ENCODE measurements at places on chromosomes 7 and 10.

DNA sequence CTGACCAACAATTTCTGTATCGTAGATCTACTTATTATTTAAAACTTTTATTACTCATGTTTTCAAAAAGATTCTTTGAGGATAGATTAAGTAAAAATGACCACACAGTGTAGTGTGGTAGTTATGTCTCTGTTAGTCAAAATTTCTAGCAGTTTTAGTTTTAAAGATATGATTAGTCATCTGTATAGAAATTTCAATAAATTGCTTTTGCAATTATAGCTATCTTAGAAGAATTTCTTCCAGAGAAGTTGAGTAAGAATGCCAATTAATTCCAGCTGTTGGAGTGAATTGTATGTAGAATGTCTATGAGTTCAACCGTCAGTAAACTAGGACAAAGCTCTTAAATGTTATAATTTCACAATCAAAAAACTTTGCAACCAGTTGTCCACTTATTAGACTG lies 229.7 kb downstream of the CDK14 start:
- DNase-seq = no peak

GRCh38 chr10:80453842-80454512 lies at the start of gene TSPAN14:
TSS of gene TSPAN14 (plus strand) at chr10:80454310. CDS start at chr10:80489234, 34,924 bp downstream.
- DNase-seq = no peak

DNA sequence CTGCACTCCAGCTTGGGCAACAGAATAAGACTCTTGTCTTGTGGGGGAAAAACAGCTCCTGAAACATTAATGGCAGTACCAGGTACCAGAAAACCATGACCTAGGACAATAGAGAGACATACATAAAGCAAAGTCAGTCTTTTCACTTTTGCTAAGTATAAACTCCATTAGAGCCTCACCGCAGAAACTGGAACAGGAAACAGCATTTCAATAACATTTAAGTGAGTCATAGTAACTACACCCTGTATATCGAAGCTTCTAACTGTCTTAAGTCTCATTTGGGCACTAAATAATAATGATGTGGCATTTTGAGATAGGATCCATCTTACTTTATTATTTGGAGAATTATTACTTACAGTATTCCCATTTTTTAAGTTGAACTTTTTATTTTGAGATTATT lies 517.8 kb upstream of the CELF2 start:
- no peak for DNase-seq

GRCh38 chr7:150784954-150785353 lies 15.2 kb downstream of the TMEM176B start:
- no peak for DNase-seq

DNA sequence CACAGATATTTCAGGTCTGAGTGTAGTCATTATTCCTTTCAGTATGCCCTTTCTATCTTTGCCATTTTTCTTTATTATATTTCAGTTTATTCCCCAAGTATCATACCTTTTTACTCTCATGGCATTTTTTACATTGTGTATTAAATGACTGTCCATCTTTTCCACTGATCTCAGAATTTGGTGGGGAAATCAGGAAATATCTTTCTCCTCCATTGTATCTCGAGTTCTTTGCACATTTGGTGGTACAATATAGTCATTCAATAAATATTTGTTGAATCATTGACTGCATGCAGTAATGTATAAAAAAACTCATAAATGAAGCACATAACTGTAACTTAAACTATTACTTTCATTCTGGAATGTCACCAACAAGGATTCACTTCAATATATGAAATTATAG lies 354.7 kb downstream of the HGF start:
- DNase-seq = no peak

DNA sequence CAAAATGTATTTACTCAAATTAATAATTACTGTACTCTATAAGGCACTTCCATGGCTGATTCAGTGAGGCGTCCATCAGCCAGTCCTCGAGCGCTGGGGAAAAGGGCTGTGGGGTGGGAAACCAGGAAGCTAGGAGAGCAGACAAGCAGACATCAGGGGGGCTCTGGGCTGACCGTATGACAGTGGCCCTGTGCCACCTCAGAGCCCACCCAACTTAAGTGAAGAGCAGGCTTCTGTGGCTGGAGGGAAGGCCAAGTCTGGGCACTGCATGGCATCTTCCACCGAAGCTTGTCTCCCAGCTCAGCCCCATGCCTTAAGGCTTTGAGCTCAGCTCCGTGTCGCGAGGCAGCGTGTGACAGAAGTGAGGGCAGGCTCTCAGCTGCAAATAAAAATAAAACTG lies 464.5 kb upstream of the ZMIZ1 start:
- DNase-seq = no peak

DNA sequence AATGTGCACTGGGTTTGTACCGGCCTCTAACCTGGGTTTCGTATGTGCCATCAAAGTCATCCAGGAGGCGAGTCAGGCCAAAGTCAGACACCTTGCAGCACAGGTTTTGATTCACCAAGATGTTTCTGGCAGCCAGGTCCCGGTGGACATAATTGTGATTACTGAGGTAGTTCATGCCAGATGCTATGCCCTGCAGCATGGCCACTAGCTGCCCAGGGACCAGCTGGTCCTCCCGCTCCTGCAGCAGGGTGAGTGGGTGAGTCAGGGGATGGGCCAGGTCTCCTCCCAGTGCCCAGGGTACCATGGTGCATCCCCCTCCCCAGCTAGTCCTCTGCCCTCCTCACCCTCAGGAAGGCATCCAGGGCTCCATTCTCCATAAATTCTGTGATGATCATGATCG lies 13.6 kb downstream of the ZYX start:
- DNase-seq = no peak

DNA sequence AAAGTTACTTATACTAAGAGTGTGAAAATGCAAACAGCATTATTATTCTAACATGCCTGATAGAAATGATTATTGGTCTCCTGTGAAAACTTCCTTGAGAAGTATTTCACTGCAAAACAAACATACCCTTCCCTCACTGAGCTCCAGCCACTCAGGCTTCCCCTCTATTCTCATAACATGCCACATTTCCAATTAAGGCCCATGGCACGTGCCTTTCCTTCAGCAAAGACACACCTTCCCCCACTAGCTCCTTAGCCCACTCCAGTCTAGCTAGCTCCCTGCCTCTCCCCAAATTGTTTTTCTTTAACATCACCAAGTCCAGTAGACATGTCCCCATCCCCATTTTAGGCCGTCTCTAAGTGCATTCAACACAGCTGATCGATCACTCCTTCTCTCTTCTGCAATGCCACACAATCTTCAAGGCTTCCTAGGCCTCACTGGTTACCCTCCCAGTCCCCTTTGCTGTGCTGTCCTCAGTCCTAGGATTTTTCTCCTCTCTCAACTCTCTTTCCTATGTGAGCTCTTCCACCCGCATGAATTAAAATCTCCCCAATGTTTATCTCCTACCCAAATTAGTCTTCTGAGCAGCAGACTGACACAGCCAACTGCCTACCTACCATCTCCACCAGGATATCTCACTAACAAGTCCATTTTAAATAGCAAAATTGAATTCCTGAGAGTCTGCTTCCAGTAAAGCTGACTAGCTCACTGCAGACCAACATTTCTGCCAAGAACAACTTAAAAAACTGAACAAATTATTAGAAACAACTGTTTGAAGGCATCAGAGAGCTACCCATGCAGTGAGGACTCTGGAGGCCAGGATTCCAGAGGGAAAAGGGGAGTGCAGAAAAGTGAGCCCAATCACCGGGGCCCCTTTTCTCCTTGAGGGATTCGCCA lies 11.9 kb downstream of the CYTH3 start:
- DNase-seq = no peak

DNA sequence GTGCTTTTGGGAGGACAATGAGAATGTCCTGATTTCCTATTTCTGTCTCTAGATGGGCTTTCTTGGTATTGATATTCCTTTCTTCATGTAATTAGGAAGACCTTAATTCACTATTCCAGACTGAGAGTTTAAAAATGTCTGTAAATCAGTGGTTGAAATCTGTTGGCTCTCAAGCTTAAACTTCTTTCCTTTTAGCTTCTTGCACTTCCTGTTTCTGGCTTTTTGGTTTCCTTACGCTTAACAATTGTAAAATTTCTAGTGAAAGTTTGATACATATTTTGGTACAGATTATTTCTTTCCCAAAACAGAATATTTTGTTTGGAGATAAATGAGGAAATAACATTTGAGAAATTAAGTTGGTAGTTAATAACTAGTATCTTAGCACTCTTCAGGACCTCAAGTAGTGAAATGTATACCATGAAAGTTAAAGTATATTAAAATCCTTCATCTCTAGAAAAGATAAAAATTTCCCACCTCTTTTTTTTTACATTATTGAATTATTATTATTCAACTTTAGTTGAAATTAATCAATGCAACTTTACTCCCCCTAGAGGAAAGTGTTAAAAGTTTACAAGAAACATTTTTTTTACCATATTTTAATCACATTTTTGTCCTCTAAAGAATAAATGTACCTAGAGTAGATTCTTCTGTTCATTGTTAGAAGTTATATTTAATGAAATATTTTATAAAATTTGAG lies 137.2 kb downstream of the PHTF2 start:
- no peak for DNase-seq

DNA sequence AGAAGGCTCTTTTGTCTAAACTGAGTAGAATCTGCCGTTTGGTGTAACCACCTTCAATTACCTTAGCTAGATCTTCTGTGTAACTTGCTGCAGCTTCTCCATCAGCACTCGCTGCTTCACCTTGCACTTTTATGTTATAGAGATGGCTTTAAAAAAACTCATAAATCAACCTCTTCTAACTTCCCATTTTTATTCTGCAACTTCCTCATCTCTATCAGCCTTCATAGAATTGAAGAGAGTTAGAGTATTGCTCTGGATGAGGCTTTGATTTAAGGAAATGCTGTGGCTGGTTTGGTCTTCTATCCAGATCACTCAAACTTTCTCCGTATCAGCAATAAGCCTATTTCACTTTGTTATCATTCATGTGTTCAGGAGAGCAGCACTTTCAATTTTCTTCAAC lies 1131.9 kb upstream of the CELF2 start:
- no peak for DNase-seq

GRCh38 chr7:128742206-128742605 lies 3.0 kb downstream of the CALU start:
- no peak for DNase-seq

DNA sequence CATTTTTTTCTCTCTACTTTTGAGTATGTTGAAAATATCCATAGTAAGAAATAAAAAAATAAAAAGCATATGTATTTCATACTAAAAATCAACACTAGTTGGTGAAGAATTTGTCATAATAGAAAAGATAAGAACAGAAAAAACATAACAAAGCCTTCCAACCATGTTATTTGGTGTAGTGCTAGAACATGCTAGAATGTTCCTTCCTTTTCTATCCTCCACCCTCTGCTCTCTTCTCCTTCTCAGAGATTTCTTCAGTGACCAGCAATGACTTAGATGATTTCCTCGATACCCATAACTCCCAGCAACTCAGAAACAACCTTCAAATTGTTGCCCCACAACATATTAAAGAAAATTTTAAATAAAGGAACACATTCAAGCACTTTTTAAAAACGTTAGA lies 2.6 kb downstream of the ZC3HAV1 start:
- DNase-seq = no peak

GRCh38 chr10:66931949-66932343 lies 6.1 kb downstream of the LRRTM3 start:
- DNase-seq = no peak

DNA sequence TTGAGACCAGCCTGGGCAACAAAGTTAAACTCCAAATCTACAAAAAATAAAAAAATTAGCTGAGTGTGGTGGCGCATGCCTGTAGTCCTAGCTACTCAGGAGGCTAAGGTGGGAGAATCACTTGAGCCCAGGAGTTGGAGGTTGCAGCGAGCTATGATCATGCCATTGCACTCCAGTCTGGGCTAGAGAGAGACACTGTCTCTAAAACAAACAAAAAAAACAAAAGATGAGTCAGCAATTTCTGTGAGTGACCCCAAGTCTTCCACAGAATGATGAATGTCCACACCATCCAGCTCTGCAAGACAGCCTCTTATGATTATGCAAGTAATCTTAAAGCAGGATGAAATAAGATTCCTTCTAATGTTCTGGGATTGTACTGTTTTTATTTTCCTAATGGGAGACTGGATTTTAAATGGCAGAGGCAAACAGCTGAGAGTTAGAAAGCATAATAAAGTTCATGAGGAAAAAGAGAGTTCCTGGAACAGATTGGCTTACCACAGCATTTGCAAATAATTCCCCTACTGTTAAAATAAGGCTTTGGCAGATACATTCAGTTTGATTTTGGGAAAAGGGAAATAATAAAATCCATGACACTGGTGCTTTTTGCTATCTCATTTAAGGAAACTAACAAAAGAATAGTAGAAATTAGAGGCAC lies 18.9 kb upstream of the PRKAR2B start:
- DNase-seq = no peak

DNA sequence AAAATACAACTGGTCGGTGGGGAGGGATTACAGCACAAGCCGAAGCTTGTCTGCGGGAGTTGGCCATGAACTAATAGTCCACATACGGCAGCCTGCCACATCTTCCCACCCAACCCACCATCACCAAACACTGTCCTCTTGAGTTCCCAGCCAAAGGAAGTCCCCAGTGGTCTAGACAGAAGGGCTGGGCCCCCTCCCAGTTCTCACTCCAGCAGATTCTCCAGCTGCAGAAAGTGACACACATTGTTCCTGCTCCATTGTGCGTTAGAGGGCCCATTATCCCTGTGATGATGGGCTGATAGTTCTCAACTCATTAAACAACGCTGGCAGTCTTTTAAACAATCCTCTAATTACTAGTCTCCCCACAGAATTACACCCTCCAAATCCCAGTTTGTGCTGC lies 148.0 kb downstream of the FGFR2 start:
- DNase-seq = no peak

- DNase-seq = no peak
Measured at GRCh38 chr7:41817386-41817785, 114.5 kb upstream of the INHBA start.

DNA sequence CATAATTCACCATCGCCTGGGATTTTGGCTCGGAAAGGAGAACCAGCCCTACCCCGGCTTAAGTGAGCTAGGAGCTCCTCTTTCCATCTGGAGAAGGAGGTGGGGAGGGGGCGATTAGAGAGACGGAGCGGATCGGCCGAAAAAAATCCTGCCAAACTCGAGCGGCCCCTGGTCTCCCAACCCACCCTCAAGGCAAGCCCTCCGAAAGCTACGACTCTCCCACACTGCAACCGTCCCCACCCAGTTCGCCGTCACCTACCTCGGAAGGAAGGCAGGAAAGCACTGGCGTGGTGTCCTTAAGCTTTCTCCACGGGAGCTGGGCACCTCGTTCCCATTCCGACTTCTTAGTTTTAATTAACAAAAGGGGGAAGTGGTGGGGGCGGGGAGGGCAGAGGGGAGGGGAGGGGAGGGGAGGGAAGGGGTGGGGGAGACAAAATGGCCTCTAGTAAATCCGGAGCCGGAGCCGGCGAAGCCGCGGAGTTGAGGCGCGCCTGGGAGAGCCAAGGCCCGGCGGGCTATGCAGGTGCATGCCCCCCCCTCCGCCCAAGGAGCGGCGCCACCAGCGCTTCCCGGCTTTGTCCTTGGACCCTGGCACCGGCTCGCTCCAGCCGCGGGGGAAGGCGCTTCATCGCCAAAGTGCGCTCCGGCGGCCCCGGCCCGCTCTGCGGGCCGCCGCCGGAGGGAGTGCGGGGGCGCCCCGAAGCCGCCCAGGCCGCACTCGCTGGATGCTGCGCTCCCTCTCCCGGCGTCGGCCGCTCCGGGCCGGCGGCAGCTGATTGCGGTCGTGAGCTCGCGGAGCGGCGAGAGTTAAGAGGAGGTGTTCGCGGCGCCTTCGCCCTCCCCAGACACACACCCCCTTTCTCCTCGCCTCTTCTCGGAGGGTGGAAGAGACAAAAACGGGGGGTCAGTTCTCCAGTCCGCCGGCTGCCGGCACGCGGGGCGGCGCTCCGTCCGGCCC lies at the start of gene LRRC4:
LRRC4 (minus strand) TSS at position 784 of the 958 bp plus-strand sequence. CDS start 797 bp downstream, outside the sequence.
- DNase-seq = no peak

Measured in stimulated activated CD4-positive, alpha-beta T cell treated with anti-CD3 and anti-CD28 coated beads, Interleukin-15, amount 100 ng/mL, for 48 hours (primary cell).